ENCODE measurements at places on chromosomes 2 and 18.

- no peak for DNase-seq
Observed at GRCh38 chr2:39671604-39672003, 5.9 kb downstream of the TMEM178A start.

DNA sequence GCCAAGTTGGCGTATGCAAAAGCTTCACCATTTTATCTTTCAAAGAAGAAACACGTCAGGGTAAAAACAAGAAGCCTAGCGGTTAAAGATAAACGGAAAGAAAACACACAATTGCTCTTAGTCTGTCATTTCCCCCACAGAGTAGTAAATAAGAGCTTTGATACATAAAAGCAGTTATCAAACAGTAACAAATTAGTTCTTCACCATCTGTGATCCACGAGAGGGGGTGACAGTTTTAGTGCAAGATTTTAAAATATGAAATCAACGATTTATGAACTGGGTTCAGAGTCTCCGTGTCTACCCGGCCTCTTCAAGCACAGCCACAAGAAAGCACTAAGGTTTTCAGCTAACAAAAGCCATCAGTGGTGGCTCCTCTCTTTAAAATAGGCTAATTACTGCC is 703.9 kb upstream of the ID2 start:
- no peak for DNase-seq

GRCh38 chr2:19358242-19359020 is at the start of gene OSR1:
OSR1 (minus strand) TSS chr2:19358623; CDS start chr2:19353805, 4,818 bp downstream.
- DNase-seq, result no peak

GRCh38 chr18:58805467-58806187 is 59.0 kb upstream of the ZNF532 start:
- DNase-seq, result no peak

- DNase-seq, result peak; percentile 78
Observed at GRCh38 chr2:42101206-42102023, 53.6 kb downstream of the PKDCC start.

GRCh38 chr2:166091439-166091838 is 36.4 kb downstream of the SCN1A start:
- DNase-seq, result no peak

DNA sequence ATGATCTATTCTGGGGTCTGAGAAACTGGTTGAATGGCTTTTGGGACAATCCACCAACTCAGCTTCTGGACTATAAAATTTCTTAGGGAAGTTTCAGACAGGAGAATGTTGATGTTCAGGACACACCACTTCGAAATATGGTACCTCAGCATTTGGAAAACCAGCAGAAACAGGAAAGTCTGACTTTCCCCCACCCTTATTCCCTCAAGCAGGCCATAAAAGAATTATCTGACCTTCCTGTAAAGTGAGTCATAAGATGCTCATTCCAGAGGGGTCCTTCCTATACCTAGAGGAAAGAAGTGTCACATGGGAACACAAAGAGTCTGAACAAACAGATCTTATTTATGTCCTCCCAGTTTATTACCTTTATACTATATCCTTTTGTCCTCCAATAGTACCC is 415.0 kb downstream of the CPS1 start:
- no peak for DNase-seq
